M059J (cell line): ENCODE measurements at places on chromosomes 11 and 22.

GRCh38 chr11:108858622-108859021, 193.8 kb downstream of the DDX10 start:
- no peak for DNase-seq

DNA sequence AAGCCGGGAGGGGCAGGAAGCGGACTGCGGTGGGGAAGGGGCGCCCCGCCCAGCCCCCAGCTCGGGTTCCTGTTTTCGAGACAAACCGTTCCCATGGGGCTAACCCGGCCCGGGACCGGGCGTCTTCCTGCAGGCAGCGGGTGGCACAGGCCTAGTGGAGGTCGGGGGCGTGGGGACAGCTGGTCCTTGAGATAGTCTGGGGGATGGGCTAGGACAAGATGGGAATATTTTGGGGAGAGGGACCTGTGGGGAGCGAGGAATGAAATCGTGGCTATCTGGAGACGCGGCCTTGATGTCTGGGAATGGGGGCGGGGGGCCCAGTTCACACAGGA, 1.2 kb upstream of the RASGRP2 start:
- no peak for DNase-seq

GRCh38 chr22:26580240-26580962, 9.5 kb downstream of the TPST2 start:
- DNase-seq: no peak

- no peak for DNase-seq
Observed at GRCh38 chr11:5929571-5930368, 12.3 kb upstream of the OR56A3 start.

DNA sequence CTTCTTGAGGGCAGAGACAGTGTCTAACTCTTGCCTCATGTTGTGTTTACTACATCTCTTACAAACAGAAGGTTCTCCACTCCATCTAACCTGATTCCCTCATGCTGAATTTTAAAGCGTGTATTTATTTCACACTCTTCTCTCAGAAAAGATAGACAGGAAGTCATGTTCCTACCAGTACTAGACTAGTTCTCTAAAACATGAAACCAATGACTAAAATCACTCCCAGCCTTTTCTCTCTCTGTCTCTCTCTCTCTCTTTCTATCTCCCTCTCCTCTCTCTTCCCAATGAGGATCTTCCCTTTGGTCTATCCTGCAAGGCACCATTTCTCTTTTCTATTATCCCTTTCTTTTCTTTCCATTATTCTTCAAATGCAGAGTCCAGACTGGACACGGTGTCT, 391.9 kb upstream of the CADM1 start:
- no peak for DNase-seq

- DNase-seq: no peak
Observed at GRCh38 chr11:45755281-45755859, 49.6 kb upstream of the SLC35C1 start.

- DNase-seq: no peak
Observed at GRCh38 chr11:2715716-2716350, 16.0 kb upstream of the KCNQ1OT1 start.

DNA sequence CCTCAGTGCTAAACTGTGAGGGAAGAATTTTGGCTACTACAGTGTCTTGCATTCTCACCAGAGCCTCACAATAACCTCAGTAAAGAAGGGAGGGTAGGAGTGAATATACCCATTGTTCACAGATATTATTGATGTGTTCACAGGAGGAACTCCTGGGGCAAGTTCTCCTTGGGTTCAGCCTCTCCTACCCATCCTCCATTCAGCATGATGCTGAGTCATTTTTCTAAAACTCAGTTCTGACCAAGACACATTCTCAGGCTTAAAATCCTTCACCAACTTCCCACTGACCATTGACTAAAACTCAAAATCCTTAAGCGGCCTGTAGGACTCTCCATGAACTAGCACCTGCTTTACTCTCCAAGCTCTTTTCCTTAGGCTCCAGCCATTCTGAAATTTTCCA, 48.7 kb downstream of the SYTL2 start:
- DNase-seq: peak; percentile 35

- no peak for DNase-seq
Observed at GRCh38 chr11:44071157-44071556, 5.1 kb downstream of the ACCS start.

GRCh38 chr11:69909561-69910518, 90.6 kb upstream of the FGF3 start:
- DNase-seq: no peak

DNA sequence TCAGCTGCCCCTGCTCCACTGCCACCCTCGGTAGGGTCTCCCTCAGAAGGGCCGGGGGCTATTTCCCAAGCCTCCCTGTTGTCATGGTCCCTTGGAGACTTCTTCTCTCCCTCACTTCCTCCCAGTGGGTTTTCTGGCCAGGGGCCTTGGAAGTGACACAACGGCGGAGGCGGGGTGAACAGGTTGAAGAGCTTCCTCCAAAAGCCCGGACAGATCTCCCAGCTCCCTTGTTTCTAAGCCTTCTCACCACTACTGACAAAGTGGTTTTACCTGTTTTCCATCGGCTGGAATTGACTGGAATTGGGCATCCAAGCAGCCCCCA, 14.5 kb downstream of the MYH9 start:
- no peak for DNase-seq

- peak; percentile 96 for DNase-seq
Observed at GRCh38 chr11:72308226-72309073, 64.5 kb upstream of the PHOX2A start.

GRCh38 chr11:91489989-91490388, 734.6 kb upstream of the FAT3 start:
- DNase-seq: peak; percentile 2

- DNase-seq: no peak
Observed at GRCh38 chr11:106848526-106848925, 169.8 kb downstream of the GUCY1A2 start.

DNA sequence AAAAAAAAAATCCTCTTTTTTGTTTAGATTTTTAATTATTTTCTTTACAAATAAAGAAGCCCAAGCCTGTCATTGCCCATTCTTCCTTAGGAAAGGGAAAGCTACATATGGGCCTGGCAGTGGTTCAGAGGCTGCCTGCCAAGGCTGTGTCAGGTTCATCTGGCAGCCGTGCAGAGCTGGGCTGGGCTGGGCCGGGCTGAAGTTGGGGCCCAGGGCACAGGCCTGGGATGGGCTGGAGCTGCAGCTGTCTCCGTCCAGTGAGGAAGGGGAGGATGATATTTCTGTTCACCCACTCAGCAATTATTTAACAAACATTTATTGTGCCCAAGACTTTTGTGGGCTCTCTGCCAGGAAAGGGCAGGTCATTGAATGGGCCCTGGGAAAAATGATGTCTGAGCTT, 4.6 kb downstream of the PRR5L start:
- DNase-seq: peak; percentile 27

GRCh38 chr11:97685695-97686094, 1295.9 kb downstream of the JRKL start:
- no peak for DNase-seq

DNA sequence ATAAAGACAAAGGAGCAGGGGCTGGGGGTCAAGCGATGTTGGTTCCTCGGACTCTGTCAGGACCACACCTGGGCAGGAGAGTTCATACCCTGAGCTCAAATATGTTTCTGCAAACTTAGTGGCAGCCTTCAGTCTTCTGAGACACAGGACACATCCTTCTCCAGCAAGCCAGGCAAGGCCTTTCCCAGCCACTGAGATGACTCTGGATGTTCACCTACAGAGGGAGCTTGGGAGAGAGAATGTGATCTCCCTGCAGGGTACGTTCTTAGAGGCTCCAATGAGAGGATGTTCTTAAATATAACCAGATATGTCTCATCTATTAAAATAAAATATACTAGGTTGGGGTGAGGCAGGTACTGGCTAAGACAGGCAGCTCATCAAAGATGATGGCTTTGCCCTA, 461.5 kb downstream of the OPCML start:
- DNase-seq: no peak

GRCh38 chr11:122686111-122686510, 30.6 kb downstream of the UBASH3B start:
- peak; percentile 51 for DNase-seq

DNA sequence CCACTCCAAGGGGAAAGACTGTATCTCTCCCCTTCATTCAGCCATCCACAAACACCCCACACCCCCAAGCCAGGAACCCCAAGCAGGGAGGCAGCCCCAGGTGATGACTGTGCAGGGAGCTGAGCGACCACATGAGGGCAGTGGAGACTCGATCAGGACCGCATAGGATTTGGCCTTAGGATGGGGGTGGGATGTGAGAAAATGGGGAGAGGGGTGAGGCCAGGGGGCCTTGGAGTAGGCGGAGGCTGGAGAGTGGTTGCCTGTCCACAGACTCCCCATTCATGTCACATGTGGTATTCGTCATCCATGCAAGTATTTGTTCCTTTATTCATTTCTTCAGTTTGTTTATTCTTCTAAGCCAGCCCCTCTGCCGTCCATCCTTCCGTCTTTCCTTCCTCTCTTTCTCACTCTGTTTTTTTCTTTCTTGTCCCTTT, 2.7 kb upstream of the RHOD start:
- DNase-seq: peak; percentile 64

- no peak for DNase-seq
Observed at GRCh38 chr11:119091178-119091577, 6.5 kb downstream of the HMBS start.

DNA sequence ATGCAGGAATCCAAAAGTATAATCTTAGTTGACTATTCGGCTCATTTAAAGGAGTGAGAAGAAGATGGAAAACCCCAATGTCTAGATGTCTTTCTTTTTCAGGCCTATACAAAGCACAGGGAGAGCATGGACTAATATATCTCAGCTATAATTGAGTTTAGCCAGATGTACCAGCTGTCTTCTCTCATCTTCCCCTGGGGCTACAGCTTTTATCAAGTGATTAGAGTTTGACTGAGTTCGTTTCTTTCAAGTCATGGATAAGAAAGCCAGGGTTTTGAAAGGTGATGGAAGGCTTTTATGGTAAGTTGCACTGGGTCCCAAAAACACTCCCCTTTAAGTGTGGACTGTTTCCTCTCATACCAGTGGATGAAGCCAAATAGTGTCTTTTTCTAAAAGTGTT, 1172.8 kb upstream of the TENM4 start:
- DNase-seq: no peak

- DNase-seq: peak; percentile 82
Observed at GRCh38 chr11:45045683-45046471, 95.2 kb upstream of the TP53I11 start.

- no peak for DNase-seq
Observed at GRCh38 chr11:36109850-36110606, 166.2 kb downstream of the LDLRAD3 start.

- peak; percentile 22 for DNase-seq
Observed at GRCh38 chr22:30047364-30047738, 32.9 kb upstream of the HORMAD2 start.

DNA sequence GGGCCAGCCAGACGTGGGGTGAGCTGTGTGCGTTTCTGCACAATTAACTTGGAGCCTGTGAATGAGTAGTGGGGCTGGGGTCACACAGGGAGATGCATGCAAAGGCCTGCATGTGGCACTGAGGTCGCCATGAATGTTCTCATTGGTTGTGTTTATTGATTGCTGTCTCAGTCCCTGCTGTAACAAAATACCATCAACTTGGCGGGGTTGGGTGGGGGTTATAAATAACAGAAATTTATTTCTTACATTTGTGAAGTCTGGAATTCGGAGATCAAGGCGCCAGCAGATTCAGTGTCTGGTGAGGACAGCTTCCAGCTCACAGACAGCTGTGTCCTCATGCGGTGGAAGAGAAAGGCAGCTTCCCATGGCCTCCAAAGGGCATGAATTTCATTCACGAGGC, 29.3 kb upstream of the PHF21B start:
- no peak for DNase-seq
